ENCODE measurements at places on chromosomes 7 and 10.
A peak's percentile ranks its signal among the peaks of the same experiment; 100 is the strongest.

GRCh38 chr7:38027884-38028455 lies 107.5 kb downstream of the EPDR1 start:
- no peak for DNase-seq

DNA sequence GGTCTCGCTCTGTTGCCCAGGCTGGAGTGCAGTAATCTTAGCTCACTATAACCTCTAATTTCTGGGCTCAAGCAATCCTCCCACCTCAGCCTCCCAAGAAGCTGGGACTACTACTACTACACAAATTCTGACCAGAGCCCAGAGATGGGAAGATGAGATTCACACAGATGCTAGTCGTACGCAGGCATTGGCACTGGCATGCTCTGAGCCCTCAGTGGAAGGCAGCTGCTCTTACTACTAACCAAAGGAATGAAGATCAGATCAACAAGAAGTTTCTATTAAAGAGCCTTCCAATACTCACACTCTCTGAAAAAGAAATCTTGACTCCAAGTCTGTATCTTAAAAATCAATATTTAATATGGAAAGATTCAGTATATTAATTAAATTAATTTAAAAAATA lies 10.7 kb downstream of the GDF2 start:
- no peak for DNase-seq

- DNase-seq, result no peak
These were observed 132.6 kb downstream of the ELMO1 start for GRCh38 chr7:37315772-37316715.

DNA sequence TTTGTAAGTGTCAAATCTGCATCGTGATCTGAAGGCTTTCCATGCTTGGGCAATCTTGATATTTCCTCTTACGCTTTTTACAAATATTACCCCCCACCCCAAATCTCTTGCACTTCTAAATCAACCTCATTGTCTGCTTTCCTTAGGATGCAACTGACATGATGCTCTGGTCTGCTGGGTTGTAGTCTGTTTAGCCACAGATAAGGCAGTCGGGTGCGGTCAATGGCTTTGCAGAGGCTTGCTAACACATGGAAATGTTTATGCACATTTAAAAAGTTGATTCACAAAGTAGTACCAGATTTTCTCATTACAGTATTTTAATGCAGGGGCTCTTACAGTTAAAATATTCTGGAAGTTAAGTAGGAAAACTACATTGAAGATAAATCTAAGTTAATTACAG lies 172.5 kb downstream of the BAMBI start:
- DNase-seq, result no peak

- no peak for DNase-seq
These were observed 55.4 kb upstream of the MET start for GRCh38 chr7:116616555-116617059.

GRCh38 chr7:155919391-155920067 lies 107.3 kb upstream of the SHH start:
- no peak for DNase-seq

GRCh38 chr10:30095631-30096422 lies 36.4 kb upstream of the JCAD start:
- no peak for DNase-seq

- DNase-seq, result no peak
These were observed 31.8 kb upstream of the FAM133B start for GRCh38 chr7:92622030-92622429.

DNA sequence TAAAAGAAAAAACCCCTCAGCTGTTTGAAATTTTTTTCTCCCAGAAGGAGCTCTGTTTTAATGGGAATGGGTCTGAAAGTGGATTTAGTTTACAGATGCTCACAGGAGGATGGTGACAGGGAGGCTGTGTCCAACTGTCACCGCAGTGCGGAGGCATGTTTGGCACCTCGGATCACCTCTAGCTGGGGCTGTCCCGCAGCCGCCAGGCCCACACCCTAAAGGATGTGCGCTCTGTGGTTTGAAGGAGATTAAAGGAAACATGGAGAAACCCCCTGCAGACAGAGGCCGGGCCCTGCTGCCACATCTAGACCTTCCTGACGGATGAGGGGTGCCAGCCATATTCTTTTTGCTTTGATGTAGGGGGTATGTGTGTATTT lies 160.6 kb downstream of the DNAJB6 start:
- no peak for DNase-seq

DNA sequence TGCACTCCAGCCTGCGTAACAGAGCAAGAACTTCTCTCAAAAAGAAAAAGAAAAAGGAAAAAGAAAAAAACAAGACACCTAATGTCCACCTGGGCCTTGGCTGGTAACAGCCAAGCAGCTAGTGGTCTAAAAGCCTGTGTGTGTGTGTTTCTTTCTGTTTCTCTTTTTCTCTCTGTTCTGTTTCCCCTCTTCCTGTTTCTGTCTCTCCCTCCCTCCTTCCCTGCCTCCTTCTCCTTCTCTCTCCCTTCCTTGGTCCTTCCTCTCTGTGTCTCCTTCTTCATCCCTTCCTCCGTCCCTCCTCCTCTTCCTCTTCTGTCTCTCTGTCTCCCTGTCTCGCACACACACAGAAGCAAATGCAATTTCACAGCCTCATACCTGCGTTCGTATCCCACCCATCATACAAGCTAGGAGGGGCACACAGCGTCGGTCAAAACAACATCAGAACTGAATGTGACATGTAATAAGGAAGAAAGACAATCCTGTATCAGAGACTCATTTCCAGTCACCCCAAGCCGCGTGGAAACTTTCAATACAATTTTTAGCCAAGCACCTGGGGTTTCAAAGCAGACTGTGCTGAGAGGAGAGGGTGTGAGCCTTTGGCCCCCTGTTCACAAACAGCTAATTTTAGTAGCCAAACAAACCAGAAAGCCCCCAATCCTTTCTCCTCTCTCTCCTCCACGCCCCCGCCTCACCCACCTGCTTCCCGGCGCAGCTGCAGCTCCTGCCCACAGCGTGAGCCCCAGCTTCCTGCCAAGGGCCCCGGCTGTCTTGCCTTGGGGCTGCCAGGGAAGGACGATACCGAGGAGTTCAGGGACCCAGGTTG lies 50.2 kb upstream of the GNA12 start:
- DNase-seq, result no peak

- DNase-seq, result no peak
These were observed 219.6 kb downstream of the KCNMA1 start for GRCh38 chr10:77417806-77418640.

- no peak for DNase-seq
These were observed 182.5 kb downstream of the SEMA3D start for GRCh38 chr7:85004402-85004801.

GRCh38 chr7:1325646-1326510 lies 93.2 kb downstream of the UNCX start:
- no peak for DNase-seq

DNA sequence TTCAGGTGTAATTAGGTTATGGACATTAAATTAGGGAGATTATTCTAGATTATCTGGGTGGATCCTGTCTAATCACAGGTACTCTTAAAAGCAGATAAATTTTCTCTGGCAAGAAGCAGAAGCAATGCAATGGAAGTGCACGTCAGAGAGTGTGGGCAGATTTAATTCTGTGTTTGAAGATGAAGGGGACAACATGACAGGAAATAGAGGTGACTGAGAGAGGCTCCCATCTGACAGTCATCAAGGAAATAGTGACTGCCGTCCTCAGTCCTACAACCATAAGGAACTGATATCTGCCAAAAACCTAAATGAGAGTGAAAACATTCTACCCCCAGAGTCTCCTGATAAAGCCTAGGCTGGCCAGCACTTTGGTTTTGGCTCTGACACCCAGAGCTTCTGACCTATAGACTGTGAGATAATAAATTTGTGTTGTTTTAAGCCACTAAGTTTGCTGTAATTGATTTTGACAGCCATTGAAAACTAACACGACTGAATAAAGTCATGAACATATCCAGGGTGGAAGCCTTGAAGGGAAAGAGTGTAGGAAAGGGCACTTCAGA lies 30.5 kb upstream of the DDX50 start:
- DNase-seq, result no peak

DNA sequence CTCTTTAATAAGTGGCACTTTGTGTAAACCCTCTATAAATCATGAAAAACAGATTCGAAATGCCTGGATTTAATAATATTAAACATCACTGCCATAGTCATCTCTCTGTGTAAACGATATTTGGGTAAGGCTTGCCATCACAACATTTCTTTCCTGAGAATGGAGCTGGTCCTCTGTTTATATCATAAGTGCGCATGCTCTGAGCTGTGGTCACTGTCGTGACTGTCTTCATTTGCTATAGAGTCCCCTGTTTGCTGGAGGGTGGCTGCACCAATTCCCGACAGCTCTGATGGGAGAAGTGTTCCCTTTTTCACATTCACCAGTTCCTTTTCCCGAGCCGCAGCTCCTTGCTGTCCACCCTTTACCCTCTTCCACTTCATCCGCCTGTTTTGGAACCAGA lies 50.4 kb upstream of the AGMO start:
- no peak for DNase-seq

GRCh38 chr10:93445097-93445960 lies 36.8 kb downstream of the MYOF start:
- no peak for DNase-seq

- no peak for DNase-seq
These were observed 86.4 kb upstream of the DGKB start for GRCh38 chr7:14988941-14989340.

- no peak for DNase-seq
These were observed 88.5 kb downstream of the IPMK start for GRCh38 chr10:58179238-58179637.

- DNase-seq, result no peak
These were observed 52.5 kb downstream of the WNT2 start for GRCh38 chr7:117270371-117270770.

DNA sequence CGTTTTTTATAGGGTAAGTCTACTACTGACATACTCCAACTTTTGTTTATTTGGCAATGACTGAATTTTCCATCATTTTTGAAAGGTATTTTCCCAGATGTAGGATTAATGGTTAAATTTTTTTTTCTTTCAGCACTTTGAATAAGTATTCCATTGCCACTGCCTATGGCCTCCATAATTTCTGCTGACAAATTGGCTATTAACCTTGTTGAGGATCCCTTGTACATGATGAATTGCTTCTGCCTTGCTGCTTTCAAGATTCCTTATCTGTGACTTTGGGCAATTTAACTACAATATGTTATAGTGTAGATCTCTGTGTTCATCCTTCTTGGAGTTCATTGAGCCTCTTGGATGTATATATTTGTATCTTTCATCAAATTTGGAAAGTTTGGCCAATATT lies 21.6 kb upstream of the VWDE start:
- no peak for DNase-seq

- peak; percentile 29 for DNase-seq
These were observed 809 bp upstream of the OGA start for GRCh38 chr10:101818872-101819633.

- no peak for DNase-seq
These were observed 3.5 kb downstream of the EPO start for GRCh38 chr7:100723732-100724275.

Data from T-helper 22 cell (primary cell).